ENCODE measurements at places on chromosomes 3 and 15.

- no peak for DNase-seq
Measured at GRCh38 chr3:127059072-127059471, 76.2 kb downstream of the PLXNA1 start.

GRCh38 chr3:102229062-102229655 is 205.7 kb upstream of the ZPLD1 start:
- DNase-seq, result peak; percentile 79

GRCh38 chr3:112416391-112417212 is 82.7 kb downstream of the BTLA start:
- no peak for DNase-seq

DNA sequence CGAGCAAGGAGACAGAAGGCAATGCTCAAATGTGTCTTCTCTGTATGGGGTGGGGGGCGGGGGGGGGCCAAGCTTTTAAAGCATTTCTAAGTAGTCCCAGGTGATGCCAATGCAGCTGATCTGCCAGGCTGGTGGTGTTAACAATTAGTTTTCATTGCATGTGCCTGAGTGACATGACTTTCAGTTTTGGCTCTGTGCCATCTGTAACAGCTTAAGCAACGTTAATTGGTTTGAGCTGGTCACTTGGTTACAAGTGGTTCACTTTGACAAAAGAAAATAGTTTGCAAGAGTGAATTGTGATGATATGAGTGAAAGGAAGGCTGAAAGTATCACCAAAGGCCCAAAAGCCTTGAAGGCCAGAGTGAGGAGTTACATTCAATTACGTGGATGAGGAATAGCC is 26.4 kb upstream of the LRIG1 start:
- DNase-seq, result no peak

DNA sequence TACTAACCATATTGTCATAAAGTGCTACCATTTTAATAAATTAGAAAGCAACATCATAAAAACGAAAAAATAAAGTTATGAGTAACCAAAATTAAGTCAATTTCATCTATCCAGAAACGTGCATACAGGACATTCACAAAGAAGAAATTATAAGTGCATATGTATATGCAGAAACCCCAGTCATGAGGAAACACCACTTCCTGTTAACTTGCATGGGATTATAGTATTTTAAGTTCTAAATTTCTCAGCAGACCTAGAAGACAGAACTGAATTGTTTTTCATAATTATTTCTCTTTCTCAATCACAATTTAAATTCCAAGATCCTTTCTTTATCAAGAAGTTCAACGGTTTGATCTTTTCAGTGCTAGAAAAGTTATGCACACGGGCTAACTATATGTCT is 1.4 kb upstream of the KBTBD8 start:
- DNase-seq, result no peak

DNA sequence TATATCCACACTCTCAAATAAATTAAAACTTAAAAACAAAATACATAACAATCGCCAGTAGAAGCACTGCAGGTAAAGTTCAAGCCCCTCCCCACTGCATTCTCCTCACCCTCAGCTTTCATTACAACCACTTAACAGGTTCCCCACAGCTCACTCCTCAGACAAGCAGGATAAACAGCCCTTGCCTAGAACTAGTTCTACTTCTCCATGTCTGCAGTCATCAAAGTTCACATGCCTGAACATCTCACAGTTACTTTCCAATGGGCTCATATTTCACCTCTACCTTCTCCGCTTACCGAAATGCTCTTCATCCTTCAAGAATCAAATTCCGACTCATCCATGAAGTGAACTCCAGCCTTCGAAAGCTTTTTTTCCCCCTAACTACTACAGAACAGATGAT is 4.1 kb downstream of the YEATS2 start:
- DNase-seq, result no peak

- no peak for DNase-seq
Measured at GRCh38 chr3:72448858-72449257, 399.4 kb downstream of the SHQ1 start.

GRCh38 chr3:134898181-134898754 is 103.2 kb downstream of the EPHB1 start:
- DNase-seq, result no peak

DNA sequence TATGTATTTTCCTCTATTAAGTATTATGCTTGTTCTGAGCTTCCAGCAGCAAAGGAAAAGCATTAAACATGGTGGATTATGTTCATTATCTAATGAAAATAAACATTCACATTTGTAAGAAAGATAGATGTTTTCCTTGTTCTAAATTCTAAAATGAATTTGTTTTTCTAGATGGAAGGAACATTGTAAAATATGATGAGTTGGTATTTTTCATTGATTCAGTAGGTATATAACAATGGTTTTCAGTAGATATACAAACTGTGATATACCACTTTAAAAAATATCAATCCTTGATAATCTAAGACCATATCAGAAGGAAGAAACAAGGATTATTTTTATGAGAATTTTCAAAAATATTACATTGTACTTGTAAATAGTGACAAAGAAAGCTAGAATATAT is 290.6 kb upstream of the GOLIM4 start:
- no peak for DNase-seq

- DNase-seq, result no peak
Measured at GRCh38 chr3:63981980-63982379, 41.3 kb downstream of the PSMD6 start.

GRCh38 chr3:127899200-127899599 is 15.8 kb upstream of the KBTBD12 start:
- no peak for DNase-seq

DNA sequence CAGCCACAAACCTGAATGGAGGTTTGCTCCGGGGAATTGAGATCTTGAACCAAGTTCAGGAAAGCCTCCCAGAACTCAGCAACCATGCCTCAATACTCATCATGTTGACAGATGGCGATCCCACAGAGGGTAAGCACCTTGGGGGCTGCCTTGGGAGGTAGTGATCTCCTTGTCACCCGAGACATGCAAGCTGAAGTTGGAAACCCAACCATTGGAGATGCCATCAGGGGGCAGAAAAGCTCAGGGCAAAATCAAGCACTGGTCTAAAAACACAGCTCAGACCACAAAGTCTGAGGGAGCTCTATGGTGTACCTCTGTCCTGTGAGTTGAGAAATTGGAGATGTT is 5.8 kb downstream of the ITIH1 start:
- no peak for DNase-seq

- no peak for DNase-seq
Measured at GRCh38 chr15:88513195-88513594, 33.3 kb downstream of the DET1 start.

DNA sequence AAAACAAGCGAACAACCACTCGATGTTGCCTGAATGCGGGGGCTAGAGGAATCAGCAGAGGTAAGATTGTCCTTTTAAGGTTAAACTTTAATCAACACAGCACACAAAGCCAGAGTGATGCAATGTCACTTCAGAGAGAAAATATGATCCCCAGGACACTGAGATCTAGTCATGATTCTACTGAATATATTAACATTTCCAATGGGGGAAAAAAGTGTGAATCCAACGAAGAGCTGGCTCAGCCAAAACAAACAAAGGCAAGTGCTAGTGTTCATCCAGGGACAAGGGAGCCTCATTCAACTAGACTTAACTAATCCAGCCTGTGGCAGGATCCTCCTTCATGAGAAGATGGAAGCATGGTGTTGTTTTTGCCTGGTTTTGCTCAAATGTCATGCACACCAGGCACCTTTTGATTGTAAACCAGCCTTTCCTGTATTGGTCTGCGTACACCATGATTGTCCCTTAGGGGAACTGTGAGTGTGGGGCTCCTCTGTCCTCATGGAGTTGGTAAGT is 35.8 kb downstream of the SCG5 start:
- DNase-seq, result no peak

DNA sequence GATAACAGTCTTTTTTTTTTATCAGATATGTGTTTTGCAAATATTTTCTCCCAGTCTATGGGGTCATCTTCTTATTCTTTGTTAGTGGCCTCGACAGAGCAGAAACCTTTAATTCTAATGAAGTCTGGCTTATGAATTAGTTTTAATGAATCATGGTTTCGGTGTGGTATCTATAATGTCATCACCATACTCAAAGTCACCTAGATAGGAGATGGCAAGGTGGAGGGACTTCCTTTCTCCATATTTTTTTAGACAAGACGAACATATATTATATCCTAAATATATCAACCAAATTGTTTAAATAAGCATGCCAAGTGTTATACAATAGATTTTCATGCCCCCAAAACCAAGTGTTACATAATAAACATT is 60.4 kb downstream of the CD200 start:
- no peak for DNase-seq
